ENCODE measurements at places on chromosomes 16 and 17.

- no peak for DNase-seq
Measured at GRCh38 chr16:78211946-78212345, 112.5 kb downstream of the WWOX start.

DNA sequence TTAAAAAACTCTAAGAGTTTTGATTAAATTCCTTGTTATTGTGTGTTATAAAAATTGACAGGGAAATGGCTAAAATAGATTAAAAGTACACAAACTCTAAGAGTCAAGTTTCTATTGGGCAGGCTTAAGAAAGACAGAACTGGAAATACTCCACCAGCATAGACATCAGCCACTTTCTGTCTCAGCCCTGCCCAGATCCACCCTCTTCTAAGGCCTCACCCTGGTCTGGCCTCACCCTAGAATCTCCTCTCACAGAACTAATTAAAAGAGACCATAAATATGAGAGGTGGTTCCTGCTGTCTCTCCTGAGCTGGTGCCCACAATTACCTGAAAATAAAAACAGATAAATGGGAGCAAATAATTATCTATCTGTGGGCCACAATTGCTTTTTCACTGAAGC, 1951.0 kb downstream of the TP53TG3F start:
- DNase-seq = no peak

GRCh38 chr16:22788193-22788530, 25.8 kb upstream of the HS3ST2 start:
- no peak for DNase-seq

GRCh38 chr17:15096511-15096910, 168.6 kb downstream of the PMP22 start:
- DNase-seq = no peak

DNA sequence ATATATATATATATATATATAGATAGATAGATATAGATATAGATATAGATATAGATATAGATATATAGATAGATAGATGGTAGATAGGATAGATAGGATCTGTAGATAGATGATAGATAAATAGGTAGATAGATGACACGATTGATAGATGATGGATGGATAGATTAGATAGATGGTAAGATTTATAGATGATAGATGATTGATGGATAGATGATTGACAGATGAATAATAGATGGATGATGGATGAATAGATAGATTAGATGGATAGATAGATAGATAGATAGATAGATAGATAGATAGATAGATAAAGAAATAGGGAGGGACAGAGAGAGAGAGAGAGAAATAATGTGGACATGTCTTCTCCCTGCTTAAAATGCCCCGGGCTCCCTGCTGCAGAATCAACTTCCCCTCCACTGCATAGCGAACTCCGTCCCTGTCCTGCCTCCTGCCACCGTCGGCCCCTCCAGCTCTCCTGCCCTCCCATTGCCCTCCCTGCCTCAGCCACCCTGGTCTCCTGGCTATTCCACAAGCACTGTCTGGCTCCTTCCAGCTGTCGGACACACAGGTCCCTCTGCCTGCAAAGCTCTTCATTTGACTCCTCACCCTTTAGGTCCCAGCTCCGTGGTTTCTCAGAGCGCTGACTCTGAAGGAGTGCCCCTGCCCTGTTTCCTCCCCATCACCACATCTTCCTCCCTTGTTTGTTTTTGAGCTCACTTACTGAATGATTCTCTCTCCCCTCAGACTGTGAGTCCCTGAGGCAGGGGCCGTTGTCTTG, 254.0 kb downstream of the KATNIP start:
- no peak for DNase-seq

- peak; percentile 73 for DNase-seq
Measured at GRCh38 chr16:31868691-31869167, 4.9 kb upstream of the ZNF267 start.

- peak; percentile 93 for DNase-seq
Measured at GRCh38 chr16:11076259-11077018, 132.1 kb downstream of the CLEC16A start.

DNA sequence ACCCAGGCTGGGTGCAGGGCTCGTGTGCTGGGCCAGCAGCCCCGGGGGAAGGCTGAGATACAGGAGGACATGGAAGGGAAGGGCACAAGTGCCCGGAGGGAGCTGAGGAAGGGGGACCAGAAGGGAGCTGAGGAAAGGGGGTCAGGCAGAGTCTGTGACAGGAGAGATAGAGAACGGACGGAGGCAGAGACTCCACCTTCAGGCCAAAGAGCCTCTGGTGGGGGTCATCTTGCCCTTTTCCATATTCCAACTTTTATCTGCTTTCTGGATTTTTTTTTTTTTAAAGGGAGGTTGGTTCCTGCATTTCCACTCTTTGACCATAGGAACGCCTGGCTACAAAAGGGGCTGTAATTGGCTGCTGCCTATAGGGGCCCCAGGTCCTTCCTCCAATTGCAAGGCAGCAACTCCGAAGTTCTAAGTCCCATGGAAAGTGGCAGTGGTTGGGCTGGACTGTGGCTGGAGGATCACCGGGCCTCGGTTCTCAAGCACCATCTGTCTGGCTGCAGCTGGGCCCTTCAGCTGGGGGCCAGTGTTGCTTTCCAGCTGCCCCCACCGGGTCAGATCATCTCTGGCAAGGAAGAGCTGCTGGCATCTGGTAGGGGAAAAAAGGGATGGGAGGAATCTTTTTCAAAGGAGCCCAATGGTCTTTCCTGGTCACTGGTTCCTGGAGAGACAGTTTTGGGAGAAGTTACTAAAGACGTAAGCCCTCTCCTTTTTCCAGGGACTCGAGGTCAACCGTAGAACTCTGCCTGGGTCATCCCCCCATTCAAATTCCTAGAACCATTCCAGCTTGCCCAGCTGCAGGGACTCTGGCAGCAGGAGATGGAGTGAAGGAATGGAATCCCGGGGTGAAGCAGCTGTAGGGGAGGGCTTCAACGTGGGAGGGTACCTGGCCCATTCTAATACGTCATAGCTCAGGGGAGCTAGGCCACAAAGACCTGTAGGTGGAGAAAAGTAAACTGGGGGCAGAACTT, 13.1 kb upstream of the MRPS23 start:
- DNase-seq = no peak

DNA sequence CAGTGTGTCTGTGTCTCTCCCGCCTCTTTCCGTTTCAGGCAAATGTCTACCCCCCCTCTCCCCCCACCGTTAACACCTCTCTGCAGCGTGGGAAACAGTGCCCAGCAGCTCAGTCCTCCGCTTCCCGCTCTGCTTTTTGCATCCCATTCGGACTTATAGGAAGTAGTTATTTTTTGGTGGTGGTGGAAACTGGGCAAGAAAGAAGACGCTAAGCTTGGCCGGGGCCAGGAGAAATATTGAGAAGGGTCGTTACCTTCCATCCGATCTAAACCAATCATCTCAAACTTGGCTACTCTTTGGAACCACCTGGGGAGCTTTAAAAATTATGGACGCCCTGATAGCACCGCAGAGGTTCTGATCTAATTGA, 499 bp upstream of the HLF start:
- DNase-seq = no peak

DNA sequence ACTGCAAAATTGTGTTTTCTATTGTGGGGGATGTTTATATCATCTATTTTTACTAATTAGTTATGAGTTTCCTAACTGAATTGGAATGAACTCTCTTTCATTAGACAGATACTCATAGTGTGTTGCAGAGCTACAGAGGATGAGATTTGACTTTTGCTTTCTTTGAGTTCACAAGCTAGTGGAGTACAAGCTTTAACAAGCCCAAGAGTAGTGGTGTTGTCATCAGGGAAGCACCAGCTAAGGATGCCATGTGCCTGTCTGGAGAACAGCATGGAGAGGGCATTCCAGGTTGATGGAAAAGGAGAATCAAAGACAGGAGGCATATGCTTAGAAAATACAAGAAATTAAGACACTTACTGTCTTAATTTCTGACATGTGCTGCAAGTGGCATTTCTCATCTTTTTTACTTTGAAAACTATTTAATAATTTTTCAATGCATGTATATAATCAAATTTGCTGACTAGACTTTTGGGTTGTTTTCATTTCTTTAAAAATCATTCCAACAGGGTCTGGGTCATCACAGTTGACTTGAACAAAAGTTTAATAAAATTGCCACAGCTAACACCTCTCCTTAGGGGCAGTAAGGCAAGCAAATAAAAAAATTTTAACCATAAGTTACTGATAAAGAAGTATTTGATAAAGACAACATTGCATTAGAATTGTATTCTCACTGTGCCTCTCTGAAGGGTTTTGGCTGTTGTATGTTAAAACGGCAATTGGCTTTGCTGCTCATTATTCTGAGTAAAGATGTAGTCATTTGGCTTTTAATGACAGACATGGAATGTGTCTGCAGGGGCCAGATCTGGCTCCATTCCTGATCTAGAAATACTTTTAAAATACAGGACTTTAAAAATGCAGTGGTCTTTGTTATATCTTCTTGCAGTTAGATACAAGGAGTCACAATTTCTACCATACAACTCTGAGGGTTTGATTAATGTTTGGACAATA, 323.7 kb upstream of the CDH11 start:
- DNase-seq = no peak

- DNase-seq = no peak
Measured at GRCh38 chr17:67615736-67616135, 102.0 kb upstream of the NOL11 start.

DNA sequence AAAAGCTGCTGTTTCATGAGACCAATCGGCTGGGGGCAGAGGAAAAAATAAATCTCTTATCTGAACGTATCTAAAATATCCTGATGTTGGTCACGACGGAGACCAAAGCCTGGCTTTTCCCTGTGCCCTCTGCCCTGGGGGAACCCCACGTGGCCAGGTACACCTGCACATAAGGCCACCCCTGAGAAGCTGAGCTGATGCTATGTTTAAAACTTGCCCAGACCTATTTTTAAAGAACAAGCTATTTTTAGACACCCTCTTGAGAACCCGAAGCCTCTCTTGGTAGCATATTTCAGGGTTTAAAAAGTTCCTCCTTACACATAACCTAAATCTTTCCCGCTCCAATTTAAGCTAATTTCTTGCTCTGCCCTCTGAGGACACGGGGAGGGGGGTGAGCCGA, 210.4 kb downstream of the GSG1L start:
- DNase-seq = no peak

Data from T-helper 2 cell treated with Interferon-gamma antibody and Interleukin-4, amounts not matched to agents 5 μg/mL and 100 μg/mL, for 36 hours (primary cell).